ENCODE measurements at places on chromosomes 5 and 9. TPM values are rescaled to one million over a fixed set of nuclear protein-coding genes. Genes with fewer than 3 reads are reported as not detected.

The LRRC70 gene
- not detected for total RNA-seq

The ADAMTS2 gene
- 2.3 TPM for total RNA-seq

The TRIP13 gene
- total RNA-seq: 7.4 TPM

The FGF10 gene
- 0.08 TPM for total RNA-seq

The HAPLN1 gene
- not detected for total RNA-seq

The KIF27 gene
- total RNA-seq: 3.5 TPM

The LRRC19 gene
- not detected for total RNA-seq

The IL3 gene
- total RNA-seq: not detected

The CERCAM gene
- total RNA-seq: 105 TPM

The OR1N1 gene
- total RNA-seq: not detected

The UHRF2 gene
- 32.9 TPM for total RNA-seq

The ARHGEF39 gene
- 1.2 TPM for total RNA-seq

The NLN gene
- total RNA-seq: 31.0 TPM

The TAF11L13 gene
- total RNA-seq: not detected

The PCAT7 gene
- not detected for total RNA-seq

The ARL14EPL gene
- total RNA-seq: not detected

The GDF9 gene
- 0.89 TPM for total RNA-seq

The BHMT2 gene
- total RNA-seq: 3.7 TPM

The HMHB1 gene
- total RNA-seq: not detected

The SCGB3A2 gene
- total RNA-seq: not detected

The NMUR2 gene
- not detected for total RNA-seq

The TTC16 gene
- total RNA-seq: not detected

The KIF24 gene
- 1.2 TPM for total RNA-seq

The CCDC112 gene
- total RNA-seq: 22.2 TPM

The NUTM2F gene
- not detected for total RNA-seq

The APBB3 gene
- total RNA-seq: 9.6 TPM

The APC gene
- 31.5 TPM for total RNA-seq

All from kidney epithelial cell (primary cell).